ENCODE measurements at places on chromosomes 12 and 14.

DNA sequence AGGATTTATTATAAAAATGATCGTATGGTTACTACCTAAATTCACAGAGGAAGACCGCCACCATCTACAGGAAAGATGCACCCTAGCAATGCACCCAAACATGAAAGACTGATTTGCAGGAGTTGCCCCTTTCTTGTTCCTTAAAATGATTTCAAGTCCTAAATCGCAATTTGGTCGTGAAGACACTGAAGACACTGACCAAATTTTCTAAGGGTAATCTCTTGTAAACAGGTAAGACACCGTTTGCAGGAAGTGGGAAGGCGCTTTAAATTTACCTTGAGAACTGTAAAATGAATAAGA, 1.0 kb downstream of the SOS2 start:
- no peak for DNase-seq

DNA sequence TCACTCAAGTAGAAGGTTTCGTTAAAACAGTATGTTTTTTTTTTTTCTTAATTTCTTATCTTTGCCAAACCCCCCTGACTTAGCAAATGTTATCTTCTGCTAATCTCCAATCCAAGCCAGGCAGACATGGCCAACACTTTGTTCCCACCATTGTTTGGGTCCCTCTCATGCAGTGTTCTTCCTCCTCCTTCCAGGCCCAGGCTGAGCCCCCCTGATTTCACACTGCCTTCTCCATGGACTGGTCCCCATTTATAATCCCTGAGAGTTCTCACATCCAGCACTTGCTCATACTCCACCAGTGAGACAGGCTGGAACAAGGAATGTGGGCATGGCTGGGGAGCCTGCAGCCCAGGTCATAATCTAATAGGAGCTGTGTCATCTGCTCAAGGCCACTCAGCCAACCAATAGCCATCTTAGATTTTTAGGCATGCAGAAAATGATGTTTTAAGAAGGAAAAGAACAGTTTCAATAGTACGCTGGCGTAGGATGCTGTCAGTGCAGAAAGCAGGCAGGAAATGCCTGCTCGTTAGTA, 238.4 kb upstream of the CCDC196 start:
- no peak for DNase-seq

- no peak for DNase-seq
Measured at GRCh38 chr12:47067771-47068431, 11.5 kb upstream of the PCED1B start.

- no peak for DNase-seq
Measured at GRCh38 chr12:121468499-121468801, 68.5 kb downstream of the RNF34 start.

DNA sequence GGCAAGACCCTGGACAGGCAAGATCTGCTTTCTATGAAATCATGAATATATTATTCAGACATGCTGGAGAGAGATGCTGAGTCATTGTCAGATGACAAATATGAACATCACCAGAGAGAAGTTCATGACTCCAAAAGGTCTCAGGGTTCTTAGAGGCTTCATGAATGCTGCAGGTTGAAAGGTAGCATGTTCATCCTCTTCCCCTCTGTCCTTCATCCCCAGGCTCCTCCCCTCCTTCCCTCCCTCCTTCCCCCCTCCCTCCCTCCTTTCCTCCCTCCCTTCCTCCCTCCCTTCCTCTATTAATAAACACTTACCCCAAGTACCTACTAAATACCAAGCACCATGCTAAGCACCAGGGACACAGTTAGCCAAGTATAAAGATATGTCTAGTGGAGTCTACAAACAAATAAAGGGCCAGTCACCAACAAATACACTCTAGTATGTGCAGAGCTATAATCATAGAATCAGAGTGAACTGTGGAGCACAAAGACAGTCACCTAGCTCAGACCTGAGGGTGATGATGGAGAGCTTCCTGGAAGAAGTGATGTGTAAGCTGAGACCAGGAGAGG, 46.2 kb downstream of the RPH3A start:
- peak; percentile 10 for DNase-seq

- no peak for DNase-seq
Measured at GRCh38 chr12:115574826-115575225, 702.7 kb downstream of the MED13L start.

- no peak for DNase-seq
Measured at GRCh38 chr14:32508281-32508680, 179.2 kb downstream of the AKAP6 start.

DNA sequence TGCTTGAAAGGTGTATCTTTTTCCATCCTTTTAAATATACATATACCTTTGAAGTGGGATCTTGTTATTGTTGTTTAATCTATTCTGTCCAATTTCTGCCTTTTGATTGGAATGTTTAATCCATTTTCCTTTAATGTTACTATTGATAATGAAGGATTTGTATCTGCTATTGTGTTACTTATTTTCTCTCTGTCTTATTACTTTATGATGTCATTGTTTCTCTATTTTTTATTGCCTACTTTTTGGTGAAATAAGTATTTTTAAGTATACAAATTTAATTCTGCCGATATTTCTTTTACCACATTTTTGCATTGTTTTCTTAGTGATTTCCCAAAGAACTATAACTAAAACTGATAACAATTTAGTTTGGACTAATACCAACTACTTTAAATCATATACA, 121.8 kb downstream of the RASSF9 start:
- DNase-seq, result no peak
